ENCODE measurements at places on chromosomes 1 and 21.

GRCh38 chr1:205440476-205441317, 15.1 kb downstream of the BLACAT1 start:
- DNase-seq = peak; percentile 70

- no peak for DNase-seq
Observed at GRCh38 chr21:31659286-31659535, 282 bp upstream of the SOD1 start.

- DNase-seq = no peak
Observed at GRCh38 chr21:45381036-45381787, 23.8 kb upstream of the COL18A1 start.

GRCh38 chr1:62175568-62176179, 19.0 kb upstream of the L1TD1 start:
- DNase-seq = peak; percentile 56

DNA sequence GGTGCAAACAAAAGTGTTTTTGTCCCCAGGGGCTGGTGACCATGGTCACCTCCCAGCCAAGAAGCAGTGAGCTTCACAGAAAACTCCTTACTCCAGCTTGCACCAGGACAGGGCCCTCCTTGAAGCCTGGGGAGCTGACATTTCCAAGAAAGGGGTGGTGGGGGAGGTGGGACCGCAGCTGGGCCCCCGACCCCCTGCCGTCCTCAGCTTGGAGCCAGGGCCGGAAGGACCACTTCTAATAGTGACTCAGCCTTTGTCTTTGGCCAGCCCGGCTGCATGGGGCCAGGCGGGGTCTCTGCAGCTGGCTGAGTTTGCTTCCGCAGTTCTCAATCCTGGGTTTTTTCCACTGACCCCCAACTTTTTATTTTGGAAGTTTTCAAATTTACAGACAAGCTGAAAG, 136.5 kb upstream of the POU3F1 start:
- no peak for DNase-seq

GRCh38 chr1:204544321-204544720, 28.1 kb downstream of the MDM4 start:
- DNase-seq = peak; percentile 62

GRCh38 chr1:198893141-198893540, 254.3 kb downstream of the PTPRC start:
- no peak for DNase-seq

DNA sequence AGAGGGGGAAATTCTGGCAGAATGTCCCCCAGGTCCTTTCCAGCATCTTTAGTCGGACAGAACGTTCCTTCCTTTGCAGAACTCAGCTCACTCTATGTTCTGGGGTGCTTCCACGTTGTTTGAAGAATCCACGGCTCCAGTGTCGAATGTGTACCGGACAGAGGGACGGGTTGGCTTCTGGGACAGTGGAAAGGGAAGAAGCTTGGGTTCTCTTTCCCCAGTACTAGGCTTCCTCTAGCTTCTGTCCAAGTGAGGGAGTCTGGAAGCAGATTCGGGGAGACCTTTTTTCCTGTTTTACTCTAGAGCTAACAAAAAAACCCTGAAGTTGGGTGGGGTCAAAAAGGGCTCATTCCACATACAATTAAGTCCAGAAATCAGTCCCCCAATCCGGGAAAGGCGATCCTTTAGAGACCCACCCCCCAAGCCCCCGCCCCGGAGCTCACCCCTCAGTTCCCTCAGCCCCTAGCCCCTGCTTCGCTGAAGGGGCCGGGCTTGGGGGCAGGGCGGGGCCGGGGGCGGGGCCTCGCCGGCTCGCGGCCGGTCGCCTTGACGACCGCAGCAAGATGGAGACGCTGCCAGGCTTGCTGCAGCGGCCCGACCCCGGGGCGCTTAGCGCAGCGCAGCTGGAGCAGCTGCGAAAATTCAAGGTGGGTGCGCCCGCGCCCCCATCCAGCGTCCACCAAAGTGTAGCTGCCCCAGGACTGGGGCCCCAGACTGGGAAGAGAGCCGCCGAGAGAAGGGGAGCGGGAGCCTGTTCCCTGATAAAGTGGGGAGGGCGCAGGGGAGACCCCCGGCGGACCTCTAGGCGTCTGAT, at the start of gene RIIAD1:
RIIAD1 (plus strand) TSS at position 549 of the 814 bp plus-strand sequence; CDS start at position 564, 15 bp downstream.
- DNase-seq = peak; percentile 37

GRCh38 chr1:51139474-51139873, 37.4 kb downstream of the C1orf185 start:
- DNase-seq = peak; percentile 32

- no peak for DNase-seq
Observed at GRCh38 chr1:216580538-216581057, 142.6 kb downstream of the ESRRG start.

GRCh38 chr1:211520641-211521040, 28.7 kb upstream of the RD3 start:
- no peak for DNase-seq

DNA sequence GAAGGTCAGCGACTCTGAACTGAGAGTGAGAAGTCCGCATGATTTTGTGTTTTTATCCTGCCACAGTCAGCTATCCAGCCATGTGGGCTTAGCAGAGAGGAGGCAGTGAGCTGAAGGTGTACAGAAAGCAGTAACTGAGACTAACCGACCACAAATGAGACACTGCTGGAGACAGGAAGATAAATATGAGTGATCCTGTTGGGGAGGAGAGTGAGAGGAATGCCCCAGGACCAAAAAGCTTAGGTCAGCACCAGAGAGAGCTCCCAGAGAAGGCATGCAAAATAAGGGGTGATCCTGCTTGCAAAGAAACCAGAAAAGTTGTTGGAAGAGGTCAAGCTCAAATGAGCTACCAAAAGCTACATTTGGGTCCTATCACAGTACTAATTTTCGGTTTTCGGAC, 63.7 kb downstream of the HLCS start:
- peak; percentile 36 for DNase-seq

DNA sequence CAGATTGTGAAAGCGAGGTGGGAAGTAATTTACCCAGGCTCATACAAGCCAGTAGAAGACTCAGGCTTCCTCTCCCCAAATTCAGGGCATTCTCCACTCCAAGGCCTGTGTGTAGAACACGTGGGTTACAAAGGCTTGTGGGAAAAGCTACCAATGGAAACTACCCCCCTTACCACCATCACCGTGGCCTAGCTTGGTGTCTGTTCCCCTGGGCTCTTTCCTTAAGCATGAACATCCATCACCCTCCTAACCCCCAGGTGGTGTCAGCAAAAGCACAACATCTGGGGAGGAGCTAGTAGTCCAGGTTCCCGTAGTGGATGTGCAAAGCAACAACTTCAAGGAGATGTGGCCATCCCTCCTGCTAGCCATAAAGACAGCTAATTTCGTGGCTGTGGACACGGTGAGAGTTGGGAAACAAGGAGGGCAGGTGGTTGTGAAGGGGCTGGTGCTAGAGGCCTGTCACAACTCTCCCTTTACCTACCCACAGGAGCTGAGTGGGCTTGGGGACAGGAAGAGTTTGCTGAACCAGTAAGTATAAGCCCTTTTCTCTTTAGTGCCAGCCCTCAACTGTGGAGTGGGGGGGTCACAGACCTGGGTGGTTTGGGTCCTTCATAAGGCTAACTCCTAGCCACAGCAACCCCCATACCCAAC, 701 bp upstream of the MUTYH start:
- peak; percentile 44 for DNase-seq

DNA sequence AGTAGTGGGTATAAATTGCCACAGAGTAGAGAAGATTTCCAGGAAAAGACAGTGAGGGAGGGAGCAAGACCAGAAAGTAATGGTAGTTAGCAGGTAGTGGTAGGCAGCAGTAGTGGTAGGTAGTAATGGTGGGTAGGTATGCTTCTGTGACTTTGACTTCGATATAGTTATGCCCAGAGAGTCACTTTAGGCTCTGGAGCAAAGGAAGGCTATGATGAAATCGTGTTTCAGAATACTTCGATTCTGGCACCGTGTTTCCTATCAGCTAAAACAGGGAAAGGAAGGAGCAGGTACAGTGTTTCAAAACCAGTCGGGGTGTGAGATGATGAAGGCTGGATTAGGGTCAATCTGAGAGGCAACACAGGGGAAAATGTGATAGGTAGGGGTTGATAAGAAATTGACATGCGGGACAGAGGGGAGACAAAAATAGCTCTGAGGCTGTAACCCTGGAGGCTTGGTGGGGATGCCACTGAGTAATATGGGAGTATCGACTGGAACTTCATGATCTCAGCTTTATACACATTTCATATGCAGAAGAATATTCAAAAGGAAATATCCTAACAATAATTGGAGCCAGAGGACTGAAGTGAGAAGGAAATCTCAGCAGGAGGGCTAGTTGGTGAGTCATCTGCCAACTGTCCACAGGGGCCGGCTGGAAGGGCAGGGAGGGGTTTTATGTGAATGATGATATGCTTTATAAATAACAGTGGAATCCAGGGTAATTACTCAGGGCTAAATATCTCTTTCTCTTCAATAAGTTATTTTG, 25.2 kb upstream of the TRIM45 start:
- peak; percentile 97 for DNase-seq

DNA sequence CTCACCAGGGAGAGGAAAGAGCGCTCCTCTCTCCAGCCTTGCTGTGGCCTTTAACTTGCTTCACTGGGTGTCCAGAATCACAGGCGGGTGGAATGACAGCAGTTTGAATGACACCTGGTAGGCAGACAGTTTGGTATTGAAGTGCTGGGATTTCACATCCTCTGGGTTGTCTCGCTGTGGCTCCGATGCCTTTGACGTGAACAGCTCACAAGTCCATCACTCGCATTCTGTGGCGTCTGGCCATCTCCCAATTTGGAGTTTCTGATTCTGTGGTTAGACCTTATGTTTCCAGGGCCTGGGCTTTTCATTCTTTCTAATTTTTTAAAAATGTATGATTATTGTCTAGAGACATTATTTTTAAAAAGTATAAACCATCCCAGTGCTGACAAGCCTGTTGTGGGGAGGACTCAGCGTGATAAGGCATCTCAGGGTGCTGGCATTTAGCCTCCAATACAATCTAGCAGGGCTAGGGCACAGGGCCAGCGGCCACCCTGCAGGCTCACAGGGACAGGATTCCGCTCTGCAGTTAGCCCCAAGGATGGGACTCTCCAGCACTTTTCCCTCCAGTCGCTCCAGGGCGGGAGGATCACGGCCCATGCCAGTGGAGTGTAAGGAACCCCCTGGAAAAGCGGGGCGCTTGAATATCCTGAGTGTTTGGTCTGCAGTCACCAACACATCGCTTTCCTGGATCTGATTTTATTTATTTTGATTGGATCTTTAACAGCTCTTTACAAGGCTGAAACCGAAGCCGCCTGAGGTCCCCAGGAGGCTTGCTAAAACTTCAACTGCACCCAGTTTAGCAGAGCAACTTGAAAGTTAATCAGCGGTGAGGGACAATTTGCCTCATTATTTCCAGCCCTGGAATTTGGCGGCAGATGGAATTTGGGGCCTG, 178.3 kb downstream of the TRABD2B start:
- DNase-seq = no peak

DNA sequence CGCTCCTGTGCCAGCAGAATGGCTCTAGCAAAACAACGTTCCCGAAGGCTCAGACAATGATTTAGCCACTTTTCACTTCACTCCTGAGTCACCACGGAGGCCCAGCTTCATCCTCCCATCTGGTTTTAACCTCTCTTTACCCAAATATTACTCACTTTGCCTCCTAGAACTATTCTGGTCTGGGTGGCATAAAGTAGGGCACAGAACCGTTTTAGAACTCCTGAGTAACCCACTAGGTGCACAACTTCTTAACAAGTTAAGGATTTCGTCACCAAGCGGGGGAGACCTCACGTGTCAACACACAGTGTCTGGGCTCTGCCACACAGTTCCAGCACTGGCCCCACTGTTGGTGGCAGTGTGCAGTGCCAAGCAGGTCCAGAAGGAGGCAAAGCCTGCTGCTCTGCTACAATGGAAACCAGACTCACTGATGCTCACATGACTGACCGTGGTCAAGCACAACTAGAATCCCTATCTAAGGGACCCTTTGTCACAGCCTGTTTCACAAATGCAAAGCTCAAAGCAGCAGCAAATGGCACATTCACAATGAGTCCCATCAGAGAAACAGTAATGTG, 121.7 kb downstream of the SIPA1L2 start:
- DNase-seq = no peak

GRCh38 chr1:115879977-115880376, 39.1 kb upstream of the NHLH2 start:
- peak; percentile 6 for DNase-seq

DNA sequence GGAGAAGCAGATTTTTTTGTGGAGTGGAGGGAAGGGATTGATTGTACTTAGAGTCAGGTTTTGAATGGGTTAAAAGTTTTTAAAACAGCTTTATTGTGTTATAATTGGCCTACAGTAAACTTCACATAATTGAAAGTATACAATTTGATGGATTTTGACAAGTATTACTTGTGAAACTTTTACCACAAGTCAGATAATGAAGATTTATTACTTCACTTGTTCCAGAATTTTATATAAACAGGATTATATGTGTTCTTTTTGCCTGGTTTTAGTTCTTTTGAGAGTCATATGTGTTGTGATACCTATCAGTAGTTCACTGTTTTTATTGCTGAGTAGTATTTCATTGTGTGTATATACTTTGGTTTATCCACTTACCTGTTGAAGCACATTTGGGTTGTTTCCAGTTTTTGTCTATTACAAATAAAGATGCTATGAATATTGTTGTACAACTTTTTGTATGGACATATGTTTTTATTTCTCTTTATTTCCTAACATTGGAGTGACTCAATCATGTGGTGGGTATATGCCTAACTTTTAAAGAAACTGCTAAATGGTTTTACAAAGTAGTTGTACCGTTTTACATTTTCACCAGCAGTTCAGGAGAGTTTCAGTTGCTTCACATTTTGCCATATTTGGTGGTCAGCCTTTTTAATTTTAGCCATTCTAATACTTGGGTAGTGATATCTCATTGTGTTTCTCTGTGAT, 71.0 kb downstream of the DYRK1A start:
- no peak for DNase-seq

GRCh38 chr1:65084066-65084465, 63.9 kb upstream of the AK4 start:
- DNase-seq = no peak

GRCh38 chr1:11156963-11157362, 32.2 kb upstream of the ANGPTL7 start:
- DNase-seq = no peak

DNA sequence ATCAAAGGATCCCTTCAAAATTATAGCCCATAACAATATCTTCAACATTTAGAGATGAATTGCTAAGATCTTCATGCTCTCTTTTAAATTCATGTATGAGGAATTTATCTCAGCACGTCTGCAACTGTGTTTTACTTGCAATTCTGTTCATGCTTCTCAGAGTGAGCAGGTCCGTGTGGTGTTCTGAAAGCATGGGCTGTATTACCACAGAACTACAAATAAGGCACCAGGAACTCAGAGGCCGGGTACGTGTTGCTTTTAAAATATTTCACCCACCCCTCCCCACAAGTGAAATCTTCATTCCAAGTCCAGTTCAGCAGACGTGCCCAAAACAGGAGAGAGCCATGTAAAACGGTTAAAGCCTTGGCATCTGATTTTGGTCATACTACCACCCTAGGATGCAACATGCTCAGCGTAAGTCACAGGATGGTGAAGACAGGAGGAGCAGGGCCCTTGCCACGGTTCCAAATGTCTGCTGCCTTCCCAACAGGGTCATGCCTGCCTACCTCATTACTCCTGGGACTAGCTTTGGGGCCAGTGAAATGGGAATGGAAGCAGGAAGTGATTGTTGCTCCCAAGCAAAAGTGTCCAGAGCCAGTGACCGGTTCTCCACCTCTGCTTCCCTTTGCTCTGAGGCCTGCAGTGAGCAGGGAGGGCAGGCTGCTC, 133.7 kb downstream of the PTPN14 start:
- no peak for DNase-seq

- no peak for DNase-seq
Observed at GRCh38 chr1:29457496-29458368, 221.4 kb downstream of the PTPRU start.

- no peak for DNase-seq
Observed at GRCh38 chr1:224911217-224911616, 18.3 kb upstream of the DNAH14 start.

Data from ELR (cell line).